CD4-positive, CD25-positive, alpha-beta regulatory T cell (primary cell): ENCODE measurements at places on chromosomes 12 and 14.
A peak's percentile ranks its signal among the peaks of the same experiment; 100 is the strongest.

- DNase-seq: no peak
These were observed 65.6 kb upstream of the RMST start for GRCh38 chr12:97397008-97397407.

DNA sequence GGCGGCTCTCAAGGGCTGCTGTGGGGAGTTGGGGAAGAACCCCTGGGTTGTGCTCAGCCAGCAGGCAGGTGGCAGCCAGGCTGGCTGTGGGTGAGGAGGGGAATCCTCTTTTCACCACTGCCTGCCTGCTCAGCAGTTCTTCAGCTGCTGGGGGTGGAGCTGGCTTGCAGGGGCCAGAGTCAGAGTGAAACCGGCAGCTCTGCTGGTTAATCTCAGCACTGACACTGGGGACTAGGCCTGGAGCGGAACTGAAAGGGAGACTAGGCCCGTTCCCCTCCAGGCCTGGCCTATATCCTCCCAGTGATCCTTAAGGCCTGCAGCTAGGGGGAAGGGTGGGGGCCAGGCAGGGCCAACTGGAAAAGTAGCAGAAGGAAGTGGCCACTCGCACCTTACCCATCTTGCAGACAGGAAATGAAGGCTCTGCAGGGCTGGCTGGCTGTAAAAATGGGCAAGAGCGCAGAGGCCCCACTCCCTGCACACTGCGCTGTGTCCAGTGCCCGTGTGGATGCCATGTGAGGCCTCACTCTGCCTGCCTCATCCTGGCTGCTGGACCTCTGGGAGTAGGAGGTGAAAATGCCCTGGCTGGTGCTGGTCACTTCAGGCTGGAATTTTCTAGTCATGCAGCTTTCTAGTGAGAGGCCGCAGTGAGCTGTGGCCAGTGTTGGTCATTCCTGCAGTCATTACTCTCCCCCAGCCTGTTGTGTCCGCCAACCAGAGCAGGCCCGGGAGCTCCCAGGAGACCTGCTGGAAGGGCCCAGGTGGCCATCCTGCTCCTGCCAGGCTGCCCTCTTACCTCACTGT is 39.4 kb downstream of the SH2B3 start:
- DNase-seq: peak; percentile 81

DNA sequence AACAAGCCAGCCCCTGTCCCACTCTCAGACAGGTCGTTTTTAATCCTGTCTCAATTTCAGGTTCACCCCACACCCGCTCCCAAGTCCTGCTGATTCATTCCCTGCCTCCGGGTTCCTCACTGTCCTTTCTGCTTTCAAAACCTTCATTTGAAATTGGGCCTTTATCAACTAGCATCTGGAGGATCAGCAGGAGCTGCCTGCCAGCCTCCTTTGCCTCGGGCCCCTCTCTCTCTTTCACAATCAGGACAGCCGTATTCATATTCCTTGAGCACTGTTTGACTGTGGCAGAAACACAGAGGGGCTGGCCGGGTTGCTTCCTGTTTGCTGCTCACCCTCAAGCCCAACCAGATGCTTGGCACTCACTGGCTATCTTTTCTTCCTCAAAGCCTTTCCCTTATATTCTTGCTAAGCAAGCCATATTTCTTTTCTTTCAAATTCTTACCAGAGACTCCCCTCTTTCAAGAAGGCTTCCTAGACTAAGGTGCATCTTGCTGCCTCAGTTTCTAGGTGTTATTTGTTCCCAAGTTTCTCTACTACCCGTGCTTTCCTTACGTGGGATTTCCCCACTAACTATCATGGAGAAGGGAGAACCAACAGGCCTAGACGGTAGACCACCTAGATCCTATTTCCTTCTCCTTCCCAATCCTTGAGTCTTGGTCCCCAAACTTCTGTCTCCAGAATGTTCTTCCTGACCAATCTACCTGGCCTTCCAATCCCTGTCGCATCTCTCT is 3.0 kb downstream of the GALNT6 start:
- DNase-seq: no peak

- DNase-seq: no peak
These were observed 17.4 kb upstream of the SERPINA6 start for GRCh38 chr14:94340533-94340932.

DNA sequence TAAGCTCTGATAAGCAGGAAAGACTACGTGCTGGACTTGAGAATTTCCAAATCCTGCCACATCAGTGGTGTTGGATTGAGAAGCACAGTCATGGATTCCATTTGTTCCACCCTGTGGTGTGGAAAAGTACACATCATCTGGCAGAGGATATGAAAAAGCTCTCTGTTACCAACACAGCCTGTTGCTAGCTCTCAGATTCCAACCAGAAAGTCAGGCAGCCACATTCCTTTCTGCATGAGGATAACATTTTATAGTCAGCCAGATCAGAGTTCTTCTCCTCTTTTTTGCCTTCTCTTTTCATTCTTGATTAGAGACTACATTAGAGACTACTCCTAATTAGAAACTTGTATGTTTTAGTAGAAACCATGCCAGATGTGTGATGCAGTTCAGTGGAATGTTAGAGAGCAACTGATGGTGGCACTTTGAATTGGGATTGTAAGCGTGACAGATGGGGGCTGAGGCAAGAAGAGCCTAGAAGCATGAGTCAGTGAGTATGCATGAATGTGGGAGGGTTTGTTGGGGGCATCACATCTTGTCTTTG is 61.2 kb upstream of the STXBP6 start:
- DNase-seq: no peak

GRCh38 chr12:104684884-104685283 is 228.1 kb downstream of the CHST11 start:
- no peak for DNase-seq

GRCh38 chr12:14111230-14111865 is 129.9 kb upstream of the GRIN2B start:
- peak; percentile 14 for DNase-seq

DNA sequence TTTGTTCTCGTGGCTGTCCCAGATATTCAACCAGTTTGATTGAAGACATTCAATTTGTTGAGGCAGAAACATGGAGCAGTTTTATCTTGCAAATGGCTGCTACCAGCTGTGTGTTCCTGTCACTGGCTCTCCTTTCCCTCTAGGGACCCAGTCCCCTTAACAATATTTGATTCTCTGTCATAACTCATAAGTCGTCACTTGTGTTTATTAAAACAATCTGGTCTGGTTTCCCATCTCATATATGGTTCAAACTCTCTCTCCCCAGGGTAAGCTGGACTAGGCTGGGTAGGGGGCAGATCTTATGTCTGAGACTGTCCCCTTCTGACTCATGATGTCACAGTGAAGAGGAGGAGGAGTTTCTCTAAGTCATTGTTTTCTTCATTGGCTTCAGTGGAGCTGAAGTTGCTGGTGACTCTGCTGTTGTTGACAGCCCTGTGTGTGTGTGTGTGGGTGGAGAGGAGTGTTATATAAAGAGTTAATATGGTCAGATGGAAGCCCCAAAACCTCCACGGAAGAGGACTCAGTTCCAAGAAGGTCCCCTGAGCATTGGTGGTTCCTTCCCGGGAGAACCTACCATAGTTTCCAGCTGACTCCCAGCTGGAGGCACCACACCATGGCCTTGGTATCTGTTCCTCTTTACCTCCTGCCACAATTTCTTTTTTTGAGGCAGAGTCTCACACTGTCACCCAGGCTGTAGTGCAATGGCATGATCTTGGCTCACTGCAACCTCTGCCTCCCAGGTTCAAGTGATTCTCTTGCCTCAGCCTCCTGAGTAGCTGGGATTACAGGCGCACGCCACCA is 16.1 kb upstream of the GNG2 start:
- DNase-seq: no peak

- no peak for DNase-seq
These were observed 91.0 kb downstream of the VRK1 start for GRCh38 chr14:96888158-96888557.

GRCh38 chr14:100677554-100678468 is 48.9 kb upstream of the DLK1 start:
- DNase-seq: no peak

DNA sequence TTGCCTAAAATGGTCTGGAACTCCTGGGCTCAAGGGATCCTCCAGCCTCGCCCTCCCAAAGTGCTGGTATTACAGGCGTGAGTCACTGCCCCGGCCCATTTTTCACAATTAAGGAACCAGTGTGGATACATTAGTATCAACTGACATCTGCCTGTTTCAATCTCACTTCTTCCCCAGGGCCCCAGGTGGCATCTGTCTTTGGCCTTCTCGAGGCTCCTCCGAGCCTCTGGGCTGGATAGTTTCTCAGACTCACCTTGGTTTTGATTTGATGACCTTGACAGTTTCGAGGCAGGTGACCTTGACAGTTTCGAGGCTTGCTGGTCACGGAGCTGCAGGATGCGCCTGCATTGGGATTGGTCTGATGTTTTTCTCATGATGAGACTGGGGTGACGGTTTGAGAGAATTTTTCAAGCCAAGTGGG is 41.0 kb upstream of the NCOR2 start:
- no peak for DNase-seq

- no peak for DNase-seq
These were observed 8.3 kb downstream of the ALG10B start for GRCh38 chr12:38324912-38325311.

DNA sequence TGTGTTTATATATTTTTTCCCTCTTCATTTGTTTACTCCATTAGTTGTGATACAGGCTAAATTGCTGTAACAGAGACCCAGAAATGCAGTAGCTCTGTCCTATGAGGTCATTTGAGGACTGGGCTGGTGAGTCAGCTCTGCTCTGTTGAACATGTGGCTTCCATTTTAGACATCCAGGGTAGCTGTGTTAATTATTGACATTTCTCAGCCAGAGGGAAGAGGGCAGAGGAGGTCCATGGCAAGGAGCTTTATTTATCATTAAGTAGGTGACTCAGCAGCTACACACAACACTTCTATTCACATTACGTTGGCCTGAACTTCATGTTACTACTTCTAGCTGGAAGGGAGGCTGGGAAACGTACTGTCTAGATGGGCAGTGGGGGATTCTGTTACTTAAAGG is 85.4 kb downstream of the PTCSC3 start:
- DNase-seq: no peak
